ENCODE measurements at places on chromosomes 4 and X.

DNA sequence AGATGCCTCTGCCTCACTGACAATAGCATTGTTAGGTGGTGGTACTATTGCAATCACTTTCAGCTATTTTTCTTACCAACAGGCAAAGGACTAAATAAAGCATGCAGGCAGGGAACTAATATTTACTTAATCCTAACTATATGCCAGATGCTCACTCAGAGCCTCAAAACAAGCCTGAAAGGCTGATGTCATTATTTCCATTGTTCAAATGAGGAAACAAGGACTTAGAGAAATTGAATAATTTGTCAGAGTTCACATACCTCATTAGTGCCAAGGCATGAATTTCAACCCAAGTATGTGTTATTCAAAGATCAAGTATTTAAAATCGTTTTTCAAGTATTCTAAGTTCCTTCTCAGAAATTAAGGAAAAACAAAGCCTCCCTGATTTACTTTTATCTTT, 374.9 kb upstream of the TECRL start:
- DNase-seq: no peak

DNA sequence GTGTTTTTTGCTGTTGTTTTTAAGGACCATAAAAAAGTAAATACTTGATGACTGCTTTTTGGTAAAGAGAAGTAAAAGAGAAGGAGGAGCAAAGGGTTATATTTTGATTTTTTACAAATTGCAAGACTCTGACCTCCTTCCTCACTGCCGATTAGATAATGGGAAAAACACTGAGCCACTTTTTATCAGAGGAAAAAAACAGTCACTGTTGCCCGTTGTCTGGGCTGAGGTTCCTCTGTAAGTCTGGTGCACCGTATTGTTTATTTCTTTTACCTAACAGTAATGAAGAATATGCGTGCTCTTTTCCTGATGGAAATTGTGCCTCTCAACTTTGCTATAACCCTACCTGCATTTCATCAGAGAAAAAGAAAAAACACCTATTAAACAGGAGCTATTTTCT, 178.7 kb upstream of the EMCN start:
- DNase-seq: no peak

GRCh38 chr4:87274803-87275202, 47.9 kb downstream of the HSD17B13 start:
- DNase-seq: no peak

- DNase-seq: peak; percentile 90
Measured at GRCh38 chr4:80202190-80202711, 4.9 kb downstream of the PRDM8 start.

- no peak for DNase-seq
Measured at GRCh38 chr4:72899214-72899613, 170.3 kb downstream of the COX18 start.

GRCh38 chr4:15910155-15910940, 28.2 kb downstream of the FGFBP1 start:
- no peak for DNase-seq

- DNase-seq: no peak
Measured at GRCh38 chrX:154310616-154311536, 15.3 kb downstream of the TKTL1 start.

DNA sequence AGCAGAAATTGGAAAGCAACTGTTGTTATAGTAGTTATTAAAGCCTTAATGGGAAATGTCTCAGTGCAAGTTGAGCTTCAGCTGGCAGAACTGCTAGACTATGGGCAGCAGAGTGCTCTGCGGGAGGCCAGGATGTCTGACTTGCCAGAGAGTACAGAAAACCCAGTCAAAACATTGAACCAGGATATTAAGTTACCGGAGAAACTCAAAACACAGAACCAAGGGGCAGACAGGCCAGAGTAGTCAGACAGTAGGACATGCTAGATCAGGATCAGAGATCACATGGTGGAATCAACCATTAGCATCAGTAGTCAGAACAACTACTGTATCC, 72.9 kb upstream of the TNIP3 start:
- DNase-seq: no peak

DNA sequence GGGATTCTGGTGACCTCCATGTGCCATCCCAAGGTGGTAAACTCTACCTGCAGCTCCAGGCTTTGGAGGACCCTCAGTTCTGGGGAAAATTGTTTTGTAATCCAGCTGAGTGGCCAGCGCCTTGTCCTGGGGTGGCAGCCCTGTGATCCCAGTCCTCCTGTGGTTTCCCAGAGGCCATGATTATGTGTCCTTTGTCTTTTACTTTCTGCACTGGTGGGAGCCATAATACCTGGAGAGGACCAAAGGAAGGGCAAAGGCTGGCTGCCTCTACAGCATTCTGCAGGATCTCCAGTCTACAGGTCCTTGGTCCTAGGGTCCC, 64.0 kb downstream of the NBDY start:
- no peak for DNase-seq

- DNase-seq: no peak
Measured at GRCh38 chrX:32281853-32282252, 929.5 kb downstream of the DMD start.

- no peak for DNase-seq
Measured at GRCh38 chrX:37646254-37646653, 39.3 kb upstream of the XK start.

DNA sequence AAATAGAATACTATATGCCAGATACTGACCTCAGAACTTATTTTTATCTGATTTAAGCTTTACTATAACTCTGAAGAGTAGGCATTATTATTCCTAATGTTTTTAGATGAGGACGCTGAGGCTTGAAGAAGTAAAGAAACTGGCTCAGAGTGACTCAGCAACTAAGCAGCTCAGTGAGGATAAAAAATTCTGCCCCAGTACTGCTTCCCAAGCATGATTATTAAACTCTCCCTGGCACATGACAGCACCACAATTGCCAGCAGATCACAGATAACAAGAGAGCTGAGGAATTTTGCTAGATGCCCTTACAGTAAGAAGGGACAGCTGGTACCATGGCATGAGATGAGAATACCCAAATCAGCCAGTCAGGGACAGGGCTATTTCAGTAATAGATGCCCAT, 219.4 kb downstream of the NKX6-1 start:
- no peak for DNase-seq

GRCh38 chr4:174422893-174423256, 99.4 kb downstream of the HPGD start:
- no peak for DNase-seq

- DNase-seq: no peak
Measured at GRCh38 chr4:10028910-10029309, 7.6 kb upstream of the SLC2A9 start.

DNA sequence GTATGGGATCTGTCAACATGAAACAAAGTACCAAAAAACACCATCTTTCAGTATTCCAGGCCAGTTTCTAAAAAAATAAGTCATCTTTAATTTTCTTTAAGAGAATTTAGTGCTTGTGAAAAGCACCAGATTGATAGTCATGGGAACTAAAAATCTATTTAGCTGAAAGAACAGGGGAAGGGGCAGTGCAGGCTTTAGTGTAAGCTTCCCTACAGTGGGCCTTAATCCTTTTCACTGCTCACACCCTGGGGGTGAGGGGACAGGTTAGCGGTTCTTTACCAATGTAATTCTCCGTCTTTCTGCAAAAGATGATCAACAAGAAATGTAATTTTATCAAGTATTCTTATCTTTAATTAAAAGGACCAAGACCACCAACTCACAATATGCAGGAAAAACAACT, 47.1 kb downstream of the CHIC2 start:
- DNase-seq: no peak

GRCh38 chrX:19804151-19804550, 83.2 kb downstream of the SH3KBP1 start:
- no peak for DNase-seq

- peak; percentile 75 for DNase-seq
Measured at GRCh38 chr4:70994387-70995099, 1.1 kb downstream of the DCK start.

- no peak for DNase-seq
Measured at GRCh38 chrX:118286066-118286762, 59.7 kb upstream of the WDR44 start.

- DNase-seq: no peak
Measured at GRCh38 chrX:118503260-118504041, 7.8 kb downstream of the DOCK11 start.

DNA sequence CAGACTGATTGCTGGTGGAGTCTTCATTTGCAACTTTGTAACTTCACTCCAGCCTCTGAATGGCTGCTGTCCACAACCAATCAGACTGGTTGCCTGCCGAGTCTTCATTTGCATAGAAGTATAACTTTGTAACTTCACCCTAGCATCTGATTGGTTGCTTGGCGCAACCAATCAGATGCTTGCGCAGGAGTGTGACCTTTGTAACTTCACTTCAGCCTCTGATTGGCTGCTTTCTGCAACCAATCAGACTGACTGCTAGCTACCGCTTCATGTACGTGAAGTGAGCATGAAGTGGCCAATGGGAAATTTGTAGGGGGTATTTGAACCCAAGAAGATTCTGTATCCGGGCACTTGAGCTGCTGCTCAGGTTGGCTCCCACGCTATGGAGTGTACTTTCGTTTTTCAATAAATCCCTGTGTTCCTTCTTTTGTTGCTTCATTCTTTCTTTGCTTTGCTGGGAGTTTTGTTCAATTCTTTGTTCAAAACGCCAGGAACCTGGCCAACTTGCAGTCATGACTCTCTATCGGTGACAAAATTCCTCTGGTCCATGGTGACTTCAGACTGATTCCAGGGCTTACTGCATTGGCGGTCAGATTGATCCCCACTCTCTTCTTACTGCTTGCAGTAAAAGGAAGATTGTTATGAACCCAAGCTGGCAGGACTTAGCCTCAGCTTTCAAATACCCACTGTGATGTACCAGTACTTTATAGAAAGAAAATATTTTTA, 46.4 kb upstream of the FGG start:
- no peak for DNase-seq

DNA sequence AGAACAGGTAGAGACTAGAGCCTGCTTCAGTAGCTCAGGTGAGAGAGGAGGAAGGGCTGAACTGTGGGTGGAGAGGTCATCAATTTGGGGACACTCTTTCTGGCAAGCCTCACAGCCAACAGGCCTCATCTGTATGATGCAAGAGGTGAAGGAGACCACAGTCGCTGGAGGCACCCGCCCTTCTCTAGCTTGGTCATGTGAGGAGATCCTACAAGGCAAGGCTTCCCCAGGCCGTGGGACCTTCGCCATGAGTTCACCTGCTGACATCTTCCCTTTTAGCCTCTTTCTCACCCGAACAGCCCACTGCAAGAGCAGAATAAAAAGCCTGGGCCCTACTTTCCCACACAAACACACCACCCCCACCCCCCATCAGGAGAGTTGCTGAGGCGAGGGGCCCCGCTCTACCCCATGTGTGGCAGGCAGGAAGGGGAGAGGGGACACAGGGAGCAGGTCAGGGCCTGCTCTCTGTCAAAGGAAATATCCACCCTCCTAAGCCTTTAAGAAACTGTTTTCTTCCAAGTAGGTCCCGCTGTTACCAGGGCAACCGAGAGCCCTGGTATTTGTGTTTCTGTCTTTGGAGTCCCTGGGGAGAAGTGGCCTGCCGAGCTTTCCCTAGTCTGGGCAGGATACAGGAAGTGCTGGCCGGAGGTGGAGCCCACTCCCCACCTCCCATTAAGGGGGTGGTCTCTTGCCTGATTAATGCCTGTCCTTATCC, 8.1 kb downstream of the RTL5 start:
- DNase-seq: peak; percentile 20

GRCh38 chrX:150409486-150409885, 46.4 kb downstream of the MAMLD1 start:
- no peak for DNase-seq

DNA sequence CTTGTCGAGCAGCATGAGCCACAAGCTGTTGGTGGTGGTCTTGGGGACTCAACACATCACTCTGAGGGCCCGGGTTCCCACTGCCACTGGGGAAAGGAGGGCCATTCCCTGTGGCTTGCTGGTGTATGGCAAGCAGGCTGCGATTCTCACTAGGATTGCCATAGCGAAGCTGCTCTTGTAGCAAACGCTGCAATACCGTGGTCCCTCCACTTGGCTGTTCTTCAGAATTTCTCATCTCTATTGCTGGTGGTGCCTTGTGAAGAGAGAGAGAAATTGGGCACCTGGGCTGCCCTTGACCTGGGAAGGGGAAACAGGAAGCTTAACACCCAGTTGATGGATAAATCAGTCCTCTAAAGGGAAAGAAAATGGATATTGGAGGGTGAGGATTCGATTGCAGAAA, 17.7 kb downstream of the AMOT start:
- no peak for DNase-seq

DNA sequence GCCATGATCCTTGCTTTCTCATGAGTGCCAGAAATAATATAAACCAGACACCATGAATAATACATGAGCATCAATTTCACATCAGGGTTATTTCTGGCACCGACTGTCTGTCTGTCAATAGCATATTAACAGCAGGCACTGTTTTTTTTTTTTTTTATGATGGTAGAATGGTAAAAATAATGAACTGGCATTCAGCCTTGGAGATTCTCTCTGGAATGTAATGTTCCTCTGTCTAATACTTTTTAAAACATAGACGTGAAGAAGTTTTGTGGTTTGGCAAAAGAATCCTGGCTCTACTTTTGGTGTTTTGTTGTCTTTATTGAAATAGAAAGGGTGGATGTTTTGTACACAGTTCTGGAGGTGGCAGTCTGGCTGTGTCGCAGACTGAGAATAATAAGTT, 874.6 kb upstream of the PRKX start:
- DNase-seq: no peak

DNA sequence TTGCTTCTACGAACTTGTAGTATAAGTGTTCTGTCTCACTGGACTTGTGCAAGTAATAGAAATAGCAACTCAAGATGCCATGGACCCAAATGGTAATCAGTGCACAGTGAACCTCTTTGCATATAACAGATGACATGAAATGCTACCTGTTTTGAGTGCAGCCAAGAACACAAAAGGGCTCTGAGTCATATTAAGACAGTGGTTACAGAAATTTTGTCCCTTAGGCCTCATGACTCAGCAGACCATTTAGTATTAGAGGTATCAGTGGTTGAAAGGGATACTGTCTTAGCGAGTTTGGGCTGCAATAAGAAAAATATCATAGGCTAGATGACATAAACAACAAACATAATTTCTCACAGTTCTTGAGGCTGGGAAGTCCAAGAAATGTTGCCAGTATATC, 502.9 kb upstream of the PCDH10 start:
- no peak for DNase-seq

- DNase-seq: no peak
Measured at GRCh38 chrX:116657071-116657470, 194.3 kb upstream of the CT83 start.

GRCh38 chr4:102272318-102272717, 73.0 kb downstream of the SLC39A8 start:
- no peak for DNase-seq

DNA sequence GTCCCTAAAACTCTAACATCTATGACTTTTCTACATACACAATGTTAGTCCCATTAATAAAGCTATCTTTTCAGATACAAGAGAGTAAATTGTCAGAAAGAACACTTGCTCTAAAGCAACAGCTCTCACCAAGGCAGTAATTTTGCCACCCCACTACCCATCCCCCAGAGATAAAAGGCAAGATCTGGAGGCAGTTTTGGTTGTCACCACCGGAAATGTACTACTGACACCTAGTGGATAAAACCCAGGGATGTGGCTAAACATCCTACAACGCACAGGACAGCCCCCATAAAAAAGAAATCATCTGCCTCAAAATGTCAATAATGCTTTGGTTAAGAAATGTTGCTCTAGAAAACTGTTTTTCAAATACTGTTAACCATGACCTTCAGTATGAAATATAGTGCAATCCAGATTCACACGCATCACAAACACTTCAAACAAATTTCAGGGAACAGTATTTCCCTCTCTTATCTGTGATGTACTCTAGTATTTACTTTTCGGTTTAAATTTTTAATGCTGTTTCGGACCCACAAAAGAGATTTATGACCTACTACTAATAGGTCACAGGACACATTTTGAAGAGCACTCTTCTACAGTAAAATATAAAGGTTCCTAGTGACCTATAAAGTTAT, 5.1 kb downstream of the FBXL5 start:
- DNase-seq: peak; percentile 78

Measured in B cell (primary cell).